ENCODE measurements at places on chromosomes 4 and X. TPM values are rescaled to one million over a fixed set of nuclear protein-coding genes. Genes with fewer than 3 reads are reported as not detected.
A peak's percentile ranks its signal among the peaks of the same experiment; 100 is the strongest.

GRCh38 chr4:2932951-2933565 is 30.1 kb downstream of the NOP14 start:
- DNase-seq, result no peak

- peak; percentile 4 for DNase-seq
Measured at GRCh38 chrX:135931644-135932487, 38.4 kb downstream of the SAGE1 start.

GRCh38 chrX:32530802-32531403 is 680.4 kb downstream of the DMD start:
- no peak for DNase-seq

- no peak for DNase-seq
Measured at GRCh38 chr4:57122959-57123358, 12.8 kb upstream of the IGFBP7 start.

GRCh38 chr4:156774422-156774821 is 197.2 kb downstream of the PDGFC start:
- DNase-seq, result no peak

DNA sequence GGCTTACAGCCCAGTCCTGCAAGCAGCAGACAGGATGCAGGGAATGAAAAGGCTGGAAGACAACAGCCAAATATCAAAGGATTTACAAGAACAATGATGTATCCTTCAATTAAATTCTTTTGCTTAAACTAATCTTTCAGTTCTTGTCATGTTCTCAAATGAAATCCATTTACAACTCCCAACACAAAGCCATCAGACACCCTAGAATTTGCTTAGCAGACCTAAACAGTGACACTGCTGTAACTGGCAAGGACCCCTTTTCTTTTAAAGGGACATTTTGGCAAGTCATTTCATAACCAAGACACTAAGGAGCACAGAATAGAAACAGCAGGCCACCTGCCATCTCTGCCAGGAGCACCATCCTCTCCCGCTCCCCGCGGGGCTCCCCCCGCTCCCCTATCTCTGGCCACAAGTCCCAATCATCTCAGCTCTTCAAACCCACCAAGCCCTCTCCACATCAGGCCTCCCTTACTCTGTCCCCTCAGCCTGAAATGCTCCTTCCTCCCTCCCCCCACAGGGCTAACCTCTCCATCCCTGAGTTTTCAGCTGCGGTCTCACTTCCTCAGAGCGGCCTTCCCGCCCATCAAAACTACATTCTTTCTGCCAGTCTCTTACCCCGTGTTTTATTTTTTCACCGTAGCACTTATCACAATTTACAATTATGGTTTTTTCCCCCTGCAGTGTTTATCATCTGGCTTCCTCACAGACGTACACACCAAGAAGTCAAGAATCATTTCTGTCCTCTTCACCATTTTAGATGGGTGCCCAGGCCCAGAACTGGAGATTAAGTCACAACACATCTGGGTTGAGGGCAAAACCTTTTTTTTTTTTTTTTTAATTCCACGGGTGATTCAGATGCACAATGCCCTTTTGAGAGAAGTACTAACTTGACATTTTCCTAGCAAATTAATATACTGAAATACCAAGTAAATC is 45.8 kb downstream of the TSPAN5 start:
- DNase-seq, result no peak

GRCh38 chr4:13701937-13702446 is 74.5 kb upstream of the BOD1L1 start:
- DNase-seq, result no peak

DNA sequence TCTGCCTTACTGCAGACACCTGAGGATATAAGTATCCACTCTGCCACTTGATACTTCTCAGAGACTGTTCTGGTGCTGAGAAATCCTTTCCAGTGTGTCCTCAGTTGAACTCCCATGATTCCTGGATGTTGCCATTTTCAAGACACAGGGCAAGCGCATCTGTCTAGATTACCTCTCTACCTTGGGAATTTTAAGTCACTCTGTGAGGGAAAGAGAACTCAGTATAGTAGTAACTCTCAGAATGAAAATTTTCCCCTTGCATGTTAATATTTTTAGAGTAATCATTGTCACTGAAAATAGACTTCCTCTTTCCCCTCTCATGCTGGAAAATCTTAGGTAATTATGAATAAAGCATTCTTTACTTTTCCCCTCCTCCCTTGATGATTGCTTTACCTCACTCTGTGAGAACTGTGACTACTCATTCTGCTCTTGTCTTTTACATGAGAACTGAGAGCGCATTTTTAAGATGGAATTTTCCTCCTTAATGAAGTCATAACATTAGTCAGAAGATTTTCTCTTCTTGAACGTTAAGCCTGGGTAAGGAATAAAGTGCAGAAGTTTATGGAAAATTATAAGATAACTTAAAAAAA is 45.0 kb downstream of the TET2 start:
- no peak for DNase-seq

GRPR gene
- polyA plus RNA-seq, result 0.33 TPM

ATP5ME gene
- polyA plus RNA-seq, result 276 TPM

SLC6A14 gene
- 0.21 TPM for polyA plus RNA-seq

ARAP2 gene
- 7.7 TPM for polyA plus RNA-seq

DNAAF6 gene
- 0.08 TPM for polyA plus RNA-seq

Data from left renal cortex interstitium (tissue), 4 donors.